NCI-H460 (cell line): ENCODE measurements at places on chromosomes 5 and 9. TPM values are rescaled to one million over a fixed set of nuclear protein-coding genes. Genes with fewer than 3 reads are reported as not detected.

Gene HMCN2
- total RNA-seq, result 0.20 and 0.38 TPM in 2 replicates

- no peak for DNase-seq
These were observed 99.2 kb downstream of the WDR70 start for GRCh38 chr5:37478121-37478894.

Gene PRR7
- total RNA-seq, result 29.8 and 34.5 TPM in 2 replicates

DNA sequence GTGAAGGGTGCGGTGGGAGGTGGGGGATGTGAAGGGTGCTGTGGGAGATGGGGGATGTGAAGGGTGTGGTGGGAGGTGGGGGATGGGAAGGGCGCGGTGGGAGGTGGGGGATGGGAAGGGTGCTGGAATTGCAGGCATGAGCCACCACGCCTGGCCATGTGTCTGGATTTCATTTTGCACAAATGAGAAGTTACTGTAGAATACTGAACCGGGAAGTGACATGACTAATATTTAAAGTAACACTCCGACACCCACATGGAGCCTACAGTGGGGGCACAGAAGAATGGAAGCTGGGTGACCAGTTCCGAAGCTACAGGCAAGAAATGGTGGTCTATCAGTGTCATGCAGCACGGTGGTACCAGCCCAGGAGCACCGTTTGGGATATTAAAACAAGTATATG lies 69.9 kb upstream of the SPTLC1 start:
- DNase-seq, result no peak

- no peak for DNase-seq
These were observed 203.3 kb downstream of the SLIT3 start for GRCh38 chr5:169097374-169098326.

GRCh38 chr9:100396769-100397168 lies 30.2 kb upstream of the MSANTD3 start:
- DNase-seq, result no peak

DNA sequence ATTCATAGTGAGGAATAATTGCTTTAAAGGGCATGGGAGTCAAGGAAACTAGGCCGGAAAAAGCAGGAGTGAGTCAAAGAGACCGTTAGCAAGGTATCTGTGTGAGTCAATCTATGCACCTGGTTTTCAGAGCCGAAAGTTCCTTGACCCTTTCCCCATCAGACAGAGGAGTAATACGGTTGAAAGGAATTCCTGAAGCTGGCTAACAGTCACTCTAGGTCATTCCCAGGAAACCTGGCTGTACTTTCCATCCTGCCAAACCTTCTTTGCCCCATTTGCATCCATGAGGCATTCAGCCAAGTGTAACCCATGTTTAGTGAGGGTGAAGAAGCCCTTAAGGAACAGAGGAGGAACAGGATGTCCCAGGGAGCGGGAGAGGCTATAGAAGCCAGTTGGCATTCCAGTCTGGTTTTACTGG lies 16.2 kb downstream of the RBM18 start:
- DNase-seq, result no peak

- no peak for DNase-seq
These were observed 79.4 kb downstream of the ERCC6L2 start for GRCh38 chr9:95954940-95955339.

DNA sequence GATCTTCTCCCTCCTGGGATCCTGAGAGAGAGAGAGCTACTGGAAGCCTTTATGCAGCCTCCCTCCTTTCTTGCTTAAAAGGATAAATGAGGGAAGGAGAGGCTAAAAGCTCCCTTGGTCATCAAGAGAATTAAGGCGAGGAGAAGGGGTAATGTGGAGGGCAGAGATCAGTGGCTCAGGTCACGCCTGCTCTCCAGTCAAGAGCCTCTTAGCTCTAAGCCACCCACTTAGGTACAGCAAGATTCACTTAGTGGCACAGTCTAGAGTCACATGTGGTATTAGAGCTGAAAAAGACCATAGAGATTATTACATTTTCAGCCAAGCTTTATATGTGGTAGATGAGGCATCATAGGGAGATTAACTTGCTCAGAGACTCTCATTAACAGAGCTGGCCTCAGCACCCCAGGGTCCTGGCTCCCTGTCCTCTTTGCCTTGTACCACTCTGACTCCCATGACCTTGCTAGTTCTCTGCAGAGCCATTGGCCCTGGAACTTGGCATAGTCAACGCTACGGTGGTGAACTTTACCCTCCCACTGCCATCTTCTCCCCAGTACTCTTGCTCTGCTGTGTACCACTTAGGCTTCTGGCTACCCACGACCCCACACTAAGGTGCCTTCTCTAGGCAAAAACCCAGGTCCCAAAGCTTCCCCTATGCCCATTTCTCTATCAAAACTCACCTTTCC lies 37.6 kb downstream of the MFAP3 start:
- no peak for DNase-seq

GRCh38 chr5:84213212-84213611 lies 171.5 kb downstream of the EDIL3 start:
- no peak for DNase-seq

- DNase-seq, result no peak
These were observed 500.2 kb upstream of the CDH6 start for GRCh38 chr5:30693326-30693725.

DNA sequence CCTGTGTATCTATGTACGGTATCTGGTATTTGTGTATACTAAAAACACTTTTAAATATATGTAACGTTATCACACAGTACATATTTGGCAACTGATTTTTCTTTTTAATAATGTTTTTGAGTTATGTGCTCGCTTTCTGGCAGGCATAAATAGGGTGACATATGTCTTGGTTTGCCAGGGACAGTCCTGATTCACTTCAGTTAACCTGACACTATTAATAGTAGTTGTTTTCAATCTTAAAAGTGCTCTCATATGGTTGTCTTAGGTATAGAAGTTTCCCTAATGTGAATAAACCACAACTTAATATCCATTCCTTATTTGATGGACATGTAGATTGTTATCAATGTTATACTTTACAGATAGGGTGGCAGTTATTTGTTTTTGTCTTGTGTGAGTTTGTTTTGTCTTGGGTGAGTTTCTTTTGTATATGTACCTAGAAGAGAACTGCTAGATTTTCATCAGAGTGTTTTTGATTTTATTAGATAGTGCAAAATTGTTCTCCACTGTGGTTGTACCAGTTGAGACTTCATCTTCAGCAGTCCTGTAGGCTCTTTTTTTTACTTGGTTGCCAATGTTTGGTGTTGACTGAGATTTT lies 7.9 kb downstream of the G3BP1 start:
- DNase-seq, result no peak

GRCh38 chr5:172364773-172365172 lies 81.2 kb upstream of the UBTD2 start:
- no peak for DNase-seq

GRCh38 chr5:175714479-175715085 lies 56.7 kb downstream of the HRH2 start:
- DNase-seq, result no peak

Gene PDZD2
- not detected in 2 replicates for total RNA-seq

Gene GDNF
- not detected in 2 replicates for total RNA-seq

Gene LIFR
- total RNA-seq, result 62.4 and 67.3 TPM in 2 replicates

DNA sequence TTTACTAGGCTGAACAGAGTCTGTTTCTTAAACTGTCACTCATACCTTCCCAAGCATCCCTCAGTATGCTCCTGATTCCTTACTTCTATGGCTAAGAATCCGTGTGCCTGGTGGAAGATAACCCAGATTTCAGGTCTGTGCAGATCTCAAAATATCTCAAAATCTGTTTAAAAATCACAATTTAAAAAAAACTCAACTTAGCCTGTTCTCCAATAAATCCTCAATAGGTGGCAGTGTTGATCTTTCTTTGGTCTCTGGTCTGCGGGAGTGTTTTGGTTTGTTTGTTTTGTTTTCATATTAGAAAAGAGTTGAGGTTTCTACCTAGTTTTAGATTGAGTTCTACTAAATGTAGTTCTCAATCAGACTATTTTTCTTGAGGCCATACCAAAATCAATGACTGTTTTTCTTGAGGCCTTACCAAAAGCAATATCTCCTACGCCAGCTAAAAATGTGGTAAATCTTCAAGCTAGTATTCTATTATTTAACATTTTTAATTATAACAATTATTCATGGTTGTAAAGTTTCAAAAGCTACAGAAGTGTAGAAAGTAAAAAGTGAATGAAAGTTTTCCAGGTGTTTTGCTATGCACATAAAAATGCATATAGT lies 57.9 kb downstream of the TGFBR1 start:
- peak; percentile 54 for DNase-seq

Gene GADD45G
- total RNA-seq, result 3.4 and 3.8 TPM in 2 replicates

DNA sequence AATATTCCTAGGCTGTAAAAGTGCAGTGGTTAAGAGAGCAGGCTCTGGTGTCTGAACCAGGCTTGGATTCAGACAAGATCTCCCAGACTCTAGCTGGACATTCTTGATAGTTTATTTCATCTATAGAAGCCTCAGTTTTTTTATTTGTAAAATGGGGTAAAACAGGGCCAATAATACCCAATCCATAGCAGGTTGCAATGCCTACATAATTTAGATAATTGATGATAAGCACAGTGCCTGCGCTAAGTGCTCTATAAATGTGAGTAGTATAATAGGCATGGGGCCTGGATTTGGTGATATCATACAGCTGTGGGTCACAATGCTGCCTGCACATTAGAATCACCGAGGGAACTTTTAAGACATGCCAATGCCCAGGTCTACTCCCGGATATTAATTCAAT lies 603.5 kb downstream of the ISL1 start:
- no peak for DNase-seq

GRCh38 chr5:66273121-66273520 lies 129.0 kb downstream of the SREK1 start:
- DNase-seq, result no peak

DNA sequence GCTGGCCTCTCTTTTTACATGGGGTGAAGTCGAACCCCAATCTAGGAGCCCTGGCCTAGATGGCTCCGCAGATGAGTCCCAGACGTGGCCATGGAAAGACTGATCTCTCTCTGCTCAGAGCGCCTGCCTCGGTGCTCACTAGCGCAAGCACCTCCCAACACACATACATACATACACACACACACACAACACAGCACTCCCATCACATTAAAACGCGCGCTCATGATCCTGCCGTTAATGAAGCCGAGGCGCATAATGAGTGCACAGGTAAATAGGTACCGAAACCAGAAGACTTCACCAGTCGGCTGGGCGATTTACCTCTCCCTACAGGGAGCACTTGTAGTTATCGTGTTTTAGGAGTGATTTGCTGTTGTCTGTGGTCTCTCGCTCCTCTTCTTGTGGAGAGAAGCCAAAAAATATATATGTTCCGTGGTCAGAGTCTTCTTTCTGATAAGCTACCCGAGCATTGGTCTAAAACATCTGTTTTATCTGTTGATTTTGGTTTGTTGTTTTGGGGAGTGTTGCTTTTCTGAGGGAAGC lies 207.7 kb downstream of the MEF2C start:
- DNase-seq, result no peak

Gene SYK
- total RNA-seq, result 0.02 TPM in 1 of 2 replicates, not detected in the other

DNA sequence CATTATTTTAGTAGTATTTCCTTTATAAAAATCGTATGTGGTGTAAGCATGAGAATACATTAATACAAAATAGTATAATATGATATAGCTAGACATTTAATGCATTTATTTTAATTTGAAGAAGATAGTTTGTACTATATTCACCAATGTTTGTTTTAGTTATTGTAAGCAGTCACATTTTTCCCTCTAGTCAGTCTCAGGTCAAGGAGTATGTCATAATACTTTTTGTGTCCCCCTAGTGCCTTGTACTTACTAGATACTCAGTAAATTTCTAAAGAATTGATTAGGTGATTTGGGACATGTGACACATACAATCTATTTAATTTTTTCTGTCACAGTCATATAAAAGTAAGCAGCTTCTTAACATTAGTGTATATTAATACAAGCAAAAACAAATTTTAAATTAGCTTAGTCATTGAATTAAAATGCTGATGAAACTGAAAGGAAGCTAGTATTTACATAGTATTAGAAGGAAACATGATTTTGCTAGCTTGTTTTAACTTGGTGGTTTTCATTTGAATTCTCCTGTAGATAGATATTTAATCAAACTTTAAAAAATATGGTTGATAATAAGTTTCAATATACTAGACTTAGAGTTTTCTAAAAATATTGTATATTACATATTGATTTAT lies 242.2 kb downstream of the FER start:
- DNase-seq, result no peak

DNA sequence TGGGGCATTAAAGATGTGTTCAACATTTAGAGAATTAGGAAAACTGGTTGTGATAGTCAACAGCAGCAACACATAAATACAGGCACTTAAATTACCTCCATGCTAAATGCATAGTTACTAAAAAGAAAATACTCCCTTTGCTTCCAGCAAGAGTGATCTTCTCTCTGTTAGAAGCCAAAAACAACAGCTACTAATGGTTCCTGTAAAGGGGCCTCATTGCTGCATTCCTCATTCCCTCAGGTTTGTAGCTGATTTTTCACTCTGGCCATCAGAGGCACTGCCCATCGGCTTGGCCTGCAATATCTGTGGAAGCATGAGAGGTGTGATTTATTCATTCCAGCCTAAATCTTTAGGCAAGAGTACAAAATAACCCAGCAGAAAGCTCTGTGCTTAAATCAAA lies 466.0 kb upstream of the ADAMTS16 start:
- no peak for DNase-seq

DNA sequence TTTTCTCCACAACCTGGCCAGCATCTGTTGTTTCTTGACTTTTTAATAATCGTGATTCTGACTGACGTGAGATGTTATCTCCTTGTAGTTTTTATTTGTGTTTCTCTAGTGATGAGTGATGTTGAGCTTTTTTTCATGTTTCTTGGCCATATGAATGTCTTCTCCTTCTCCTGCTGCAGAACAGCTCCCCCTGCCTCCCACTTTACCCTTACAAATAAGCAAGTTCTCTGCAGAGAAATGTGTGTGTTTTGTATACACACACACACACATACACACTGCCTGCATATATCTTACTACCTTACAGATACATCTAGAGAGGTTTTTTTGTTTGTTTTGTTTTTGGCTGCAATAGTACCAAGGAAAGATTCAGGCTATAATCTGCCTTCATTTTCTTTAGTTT lies 88.7 kb upstream of the PHF24 start:
- no peak for DNase-seq

Gene ANKRD55
- total RNA-seq, result not detected in 2 replicates

DNA sequence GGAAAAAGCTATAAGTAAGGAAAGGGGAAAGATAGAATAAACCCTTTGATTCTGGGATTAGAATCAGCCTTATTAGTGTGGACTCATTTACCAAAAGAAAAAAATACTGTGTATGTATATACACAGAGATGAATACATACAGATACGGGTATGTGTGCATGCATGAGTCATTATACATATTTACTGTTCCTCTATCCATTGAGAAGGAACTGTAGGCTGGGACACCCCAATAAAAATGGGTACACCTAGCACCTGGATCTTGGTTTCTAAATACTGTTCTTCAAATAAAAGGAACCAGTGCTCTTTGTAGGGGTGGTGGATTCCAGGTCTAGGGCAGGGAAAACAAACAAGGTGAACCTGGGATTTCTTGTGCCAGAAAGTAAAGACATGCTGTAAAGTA lies 48.3 kb downstream of the WHRN start:
- DNase-seq, result no peak
